ENCODE measurements at places on chromosomes 1 and 21.

DNA sequence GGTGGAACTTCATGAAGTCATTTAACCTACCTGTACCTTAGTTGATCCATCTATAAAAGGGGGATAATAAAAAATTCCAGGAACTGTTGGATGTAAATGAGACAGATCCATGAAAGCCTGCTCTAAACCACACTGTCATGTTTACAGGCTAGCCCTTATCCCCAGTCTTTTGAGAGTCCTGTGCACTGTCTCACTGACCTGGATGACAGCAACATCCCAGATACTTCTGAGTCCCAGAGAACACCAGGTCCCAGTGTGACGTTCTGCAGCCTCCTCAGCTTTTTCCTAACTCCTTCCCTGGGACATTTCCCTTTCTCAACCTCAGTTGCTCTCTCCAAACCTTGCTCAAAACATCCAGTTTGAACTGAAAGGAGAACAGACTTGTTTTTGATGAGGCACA lies 165.4 kb upstream of the C8B start:
- no peak for DNase-seq

DNA sequence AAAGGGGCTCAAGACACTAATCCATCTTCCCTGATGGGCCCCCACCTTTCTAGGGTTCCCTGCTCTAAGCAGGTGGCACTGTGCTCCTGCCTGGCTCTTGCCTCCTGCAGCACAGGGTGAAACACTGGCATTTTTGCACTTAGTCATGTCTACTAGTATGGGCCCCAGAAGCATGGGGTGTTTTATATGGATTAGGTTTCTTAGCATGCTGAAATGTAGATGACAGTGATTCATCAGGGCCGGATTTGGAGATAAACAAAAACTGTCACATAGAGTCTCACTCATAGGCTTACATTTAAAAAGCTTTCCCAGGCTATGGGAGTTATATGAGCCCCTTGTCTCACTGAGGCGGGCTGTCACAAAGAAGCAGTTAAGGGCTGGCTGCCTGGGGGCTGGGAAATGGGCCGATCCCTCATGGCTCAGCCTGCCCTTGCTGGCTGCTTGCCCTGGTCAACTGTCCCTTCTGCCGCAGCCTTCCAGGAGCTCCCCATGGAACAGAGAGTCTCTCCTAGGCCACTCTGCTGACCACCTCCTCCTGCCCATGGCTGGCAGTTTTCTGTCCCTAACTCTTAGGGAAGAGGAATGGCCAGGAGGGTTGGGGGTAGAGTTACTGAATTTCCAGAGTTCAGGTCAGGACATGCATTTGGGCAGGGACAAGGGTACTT lies 6.5 kb downstream of the GALNT2 start:
- DNase-seq = no peak

DNA sequence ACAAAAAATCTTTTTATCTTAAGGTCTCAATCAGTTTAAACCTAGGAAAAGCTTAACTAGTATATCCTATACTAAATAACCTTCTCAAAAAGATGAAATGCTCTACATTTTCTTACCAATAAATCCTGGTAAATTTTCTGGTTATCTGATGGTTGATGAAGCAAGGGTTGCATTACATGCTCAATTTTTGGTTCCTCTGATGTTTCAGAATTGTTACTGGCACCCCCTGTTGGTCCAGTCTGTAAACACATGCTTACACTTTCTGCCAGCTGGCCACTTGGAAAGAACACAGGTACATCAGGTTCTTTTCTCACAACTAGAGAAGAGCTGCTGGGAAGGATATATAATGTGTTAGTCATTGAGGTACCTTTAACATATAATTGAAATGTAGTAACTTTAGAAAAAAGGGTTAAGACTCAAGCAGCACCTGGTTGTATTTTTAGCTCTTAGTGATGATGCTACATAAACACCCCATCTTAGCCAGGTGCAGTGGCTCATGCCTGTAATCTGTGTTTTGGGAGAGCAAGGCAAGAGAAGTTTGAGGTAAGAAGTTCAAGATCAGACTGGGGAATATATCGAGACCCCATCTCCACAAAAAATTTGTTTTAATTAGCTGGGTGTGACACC lies 30.9 kb upstream of the TAL1 start:
- no peak for DNase-seq

- no peak for DNase-seq
Observed at GRCh38 chr1:237141502-237141901, 99.5 kb downstream of the RYR2 start.

GRCh38 chr1:29569971-29570634 lies 333.8 kb downstream of the PTPRU start:
- no peak for DNase-seq

- DNase-seq = no peak
Observed at GRCh38 chr1:5298376-5298775, 644.0 kb downstream of the AJAP1 start.

DNA sequence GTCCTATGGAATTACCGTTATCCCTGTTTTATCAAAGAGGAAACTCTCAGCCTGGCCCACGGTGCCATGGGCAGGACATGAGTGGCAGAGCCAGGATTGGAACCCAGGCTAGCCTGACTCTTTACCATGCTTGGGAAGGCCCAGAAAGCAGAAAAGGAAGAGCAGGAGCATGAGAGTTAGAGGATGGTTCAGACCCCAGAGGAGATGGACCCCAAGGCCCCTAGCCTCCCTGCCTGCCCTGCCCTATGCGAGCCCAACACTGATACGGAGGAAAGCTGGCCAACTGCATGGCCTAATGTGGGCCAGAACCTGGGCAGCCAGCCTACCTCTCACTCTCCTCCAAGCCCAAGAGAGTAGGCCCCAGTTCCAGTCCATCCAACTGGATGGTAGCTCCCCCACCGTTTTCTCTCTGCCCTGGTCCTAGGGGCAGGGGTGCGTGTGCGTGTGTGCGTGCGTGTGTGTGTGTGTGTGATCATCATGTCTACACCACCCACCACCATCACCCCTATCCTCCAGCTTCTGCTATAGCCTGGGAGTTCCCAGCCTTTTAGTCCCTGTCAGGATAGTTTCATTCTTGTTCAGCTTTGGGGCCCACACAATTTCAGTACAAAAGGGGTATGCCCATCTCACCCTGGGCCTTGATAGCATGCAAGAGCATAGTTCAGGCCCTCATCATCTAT lies 15.4 kb upstream of the MEX3A start:
- DNase-seq = no peak

GRCh38 chr1:208820580-208821212 lies 576.5 kb upstream of the PLXNA2 start:
- no peak for DNase-seq
